ENCODE measurements at places on chromosomes 2 and 18.

DNA sequence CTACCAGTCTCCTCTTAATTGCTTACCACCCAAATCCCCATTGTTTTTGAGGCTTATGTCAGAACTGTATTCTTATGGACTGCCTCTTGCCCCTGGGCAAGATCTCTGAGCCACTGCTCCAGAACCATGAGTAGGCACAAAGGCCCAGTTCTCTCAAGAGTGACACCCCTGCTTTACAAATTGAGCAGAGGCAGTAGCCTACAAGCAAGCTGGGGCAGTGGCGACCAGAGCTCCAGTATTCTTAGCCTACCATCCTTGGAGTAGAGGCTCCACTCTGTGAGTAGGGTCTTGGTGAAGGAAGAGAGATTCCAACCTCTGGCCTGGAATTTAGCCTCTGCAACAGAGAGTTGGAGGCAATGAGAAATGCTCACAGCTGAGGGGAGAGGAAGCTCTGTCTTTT is 36.5 kb downstream of the WDR75 start:
- DNase-seq, result no peak

DNA sequence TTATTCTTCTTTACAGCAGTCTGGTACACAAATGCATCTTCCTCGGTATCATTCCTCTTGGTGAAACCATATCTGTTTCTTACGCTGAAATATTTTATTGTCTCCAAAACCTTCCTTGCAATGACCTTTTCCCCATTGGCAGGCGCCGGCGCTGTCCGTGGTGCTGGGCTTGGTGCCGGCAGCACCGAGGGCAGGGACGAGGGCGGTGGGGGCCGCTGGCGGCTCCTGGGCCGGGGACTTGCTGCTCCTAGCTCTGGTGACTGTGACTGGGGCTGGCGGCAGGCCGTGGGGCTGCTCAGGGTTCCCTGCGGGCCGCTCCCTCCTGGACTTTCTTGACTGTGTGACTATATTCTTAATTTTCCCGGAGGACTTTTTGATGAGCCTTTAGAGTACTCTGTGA is 72.5 kb downstream of the GPR39 start:
- DNase-seq, result no peak

- DNase-seq, result no peak
These were observed 19.1 kb downstream of the EIF4E2 start for GRCh38 chr2:232569541-232569940.

GRCh38 chr2:25903216-25903776 is 25.0 kb upstream of the ASXL2 start:
- no peak for DNase-seq

DNA sequence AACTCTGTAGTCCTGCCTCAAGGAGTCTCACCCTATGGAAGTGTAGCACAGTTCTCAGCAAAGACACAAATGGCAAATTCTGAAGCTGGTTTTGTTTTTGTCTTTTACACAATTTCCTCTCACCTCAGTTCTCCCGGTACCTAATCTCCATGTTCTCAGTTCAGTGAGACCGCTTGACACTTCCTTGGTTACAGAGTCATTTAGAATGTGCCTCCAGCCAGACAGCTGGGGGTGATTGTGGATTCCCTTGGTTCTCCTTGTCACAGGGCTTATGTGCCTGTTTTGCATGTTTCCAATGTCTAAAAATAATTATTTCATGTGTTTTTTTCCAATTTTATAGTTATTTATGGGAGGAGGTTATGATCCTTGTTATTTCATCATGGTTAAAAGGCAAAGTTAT is 379.5 kb upstream of the MAP2 start:
- DNase-seq, result no peak

DNA sequence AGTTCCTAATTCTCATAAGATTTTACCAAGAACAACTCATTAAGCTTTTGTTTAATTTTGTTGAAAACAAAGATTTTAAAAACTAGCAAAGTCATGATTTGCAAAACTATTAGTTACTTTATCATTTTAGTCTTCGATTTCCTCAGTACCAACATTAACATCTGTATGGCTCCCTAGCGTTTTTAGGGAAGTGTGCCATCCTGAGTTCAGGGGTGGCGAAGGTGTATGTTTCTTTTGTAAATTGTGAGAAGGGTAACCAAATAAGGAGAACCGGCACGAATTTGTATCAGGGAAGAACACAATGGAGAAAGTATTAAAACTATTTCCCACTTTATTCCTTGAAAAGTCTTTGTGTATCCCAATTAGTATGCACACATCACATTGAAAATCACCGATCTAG is 419.9 kb downstream of the DSC3 start:
- no peak for DNase-seq
